Brain (organoid and tissue), 16 donors: ENCODE measurements at places on chromosomes 2 and 18. TPM values are rescaled to one million over a fixed set of nuclear protein-coding genes. Genes with fewer than 3 reads are reported as not detected.

Gene AKAIN1
- polyA plus RNA-seq, result not detected

Gene DSC3
- polyA plus RNA-seq, result not detected

- no peak for DNase-seq
These were observed 184.1 kb downstream of the AGAP1 start for GRCh38 chr2:235677937-235678336.

GRCh38 chr2:46134531-46135227 is 162.5 kb upstream of the EPAS1 start:
- no peak for DNase-seq
